ENCODE measurements at places on chromosomes 6 and 20. TPM values are rescaled to one million over a fixed set of nuclear protein-coding genes. Genes with fewer than 3 reads are reported as not detected.

DNA sequence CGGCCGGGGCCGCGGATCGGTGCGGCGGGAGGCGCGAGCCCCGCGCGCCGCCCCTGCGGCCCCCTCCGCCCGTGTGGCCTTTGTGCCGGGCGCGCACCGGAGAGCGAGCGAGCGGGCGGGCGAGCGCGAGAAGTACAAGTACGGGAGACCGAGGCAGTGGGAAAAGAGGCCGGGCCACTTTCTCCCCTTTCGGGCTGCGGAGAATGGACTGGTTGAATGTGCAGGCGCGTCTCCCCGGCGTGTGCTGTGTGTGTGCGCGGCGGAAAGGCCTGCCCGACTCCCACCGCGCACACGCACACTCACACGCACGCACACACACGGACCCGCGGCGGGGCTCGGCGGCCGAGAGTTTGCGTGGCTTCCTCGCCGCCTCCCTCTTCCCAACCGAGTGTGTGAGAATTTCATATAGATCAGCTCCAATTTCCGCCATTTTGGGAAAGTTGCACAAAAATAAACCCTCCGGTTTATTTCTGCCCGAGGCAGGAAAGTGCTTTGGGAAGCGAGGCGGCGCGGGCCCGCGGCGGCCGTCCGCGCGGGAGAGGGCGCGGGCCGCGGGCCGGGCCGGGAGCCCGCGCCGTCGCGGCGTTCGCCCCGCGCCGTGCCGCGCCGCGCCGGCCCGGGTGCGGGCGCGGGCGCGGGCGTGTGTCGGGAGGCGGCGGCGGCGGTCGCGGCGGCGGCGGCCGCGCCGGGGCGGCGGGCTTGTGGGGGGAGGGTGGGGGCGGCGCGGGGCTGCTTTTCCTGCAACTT is 1.1 kb downstream of the L3MBTL3 start:
- H3K4me1 ChIP-seq, result peaks cover 26% of the 10 kb centered on the region
- peak overlapping the region; percentile 92 for H3K27ac ChIP-seq
- H3K36me3 ChIP-seq, result peaks cover 12% of the 10 kb centered on the region
- H3K27me3 ChIP-seq, result no peaks in the 10 kb centered on the region
- peak; percentile 32 for DNase-seq

Gene TCP11
- not detected for total RNA-seq

- H3K27me3 ChIP-seq, result peaks cover 15% of the 10 kb centered on the region
- peaks cover 6% of the 10 kb centered on the region for H3K4me1 ChIP-seq
- no peak for DNase-seq
These were observed 31.3 kb downstream of the PNPLA1 start for GRCh38 chr6:36301085-36301658.

Gene WFDC10B
- not detected for total RNA-seq

Gene OPN5
- total RNA-seq, result not detected

GRCh38 chr20:5072756-5073659 is 46.8 kb downstream of the PCNA start:
- DNase-seq, result no peak
- H3K27ac ChIP-seq, result peak overlapping the region; percentile 52
- H3K4me1 ChIP-seq, result peaks cover 38% of the 10 kb centered on the region
- H3K36me3 ChIP-seq, result no peaks in the 10 kb centered on the region

Gene CYP39A1
- total RNA-seq, result not detected

Gene SKIC2
- 101 TPM for total RNA-seq

DNA sequence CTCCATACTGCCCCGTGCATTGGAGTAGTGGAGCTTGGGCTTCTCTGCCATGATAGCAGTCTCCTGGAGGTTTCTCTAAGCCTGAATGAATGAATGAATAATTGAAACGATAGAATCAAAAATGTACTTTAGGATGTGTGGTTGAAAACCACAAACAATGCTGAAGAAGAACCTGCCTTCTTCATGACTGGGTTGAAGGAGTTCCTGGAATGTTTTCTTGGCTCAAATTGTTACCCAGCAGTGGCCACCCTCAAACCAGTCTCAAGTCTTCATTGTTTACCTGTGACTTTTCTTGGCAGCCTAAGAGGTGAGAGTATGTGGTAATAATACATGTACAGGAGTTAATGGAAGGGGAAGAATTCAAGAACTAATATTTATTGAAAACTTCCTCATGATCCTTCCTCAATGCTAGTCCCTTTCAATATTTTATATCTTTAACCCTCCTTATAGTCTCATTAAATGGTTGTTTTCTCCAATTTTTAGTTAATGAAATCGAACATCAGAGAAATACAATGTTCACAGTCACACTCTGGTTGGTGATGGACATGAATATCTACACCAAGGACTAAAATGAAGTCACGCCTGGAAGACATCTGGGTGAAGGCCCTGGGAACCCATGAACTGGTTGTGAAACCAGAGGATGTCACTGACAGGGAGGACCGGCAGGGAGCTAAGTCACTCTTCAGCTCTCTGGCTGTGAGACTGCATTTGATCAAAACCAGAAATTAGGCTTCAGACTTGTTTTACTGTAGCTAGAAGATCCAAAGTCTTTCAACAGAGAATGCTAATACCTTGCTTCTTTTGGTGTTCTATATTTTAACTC is at the start of gene GSTA5:
GSTA5 (minus strand) TSS at position 51 of the 823 bp plus-strand sequence.
- peaks cover 28% of the 10 kb centered on the region for H3K27me3 ChIP-seq
- H3K27ac ChIP-seq, result no peak within 1 kb of the TSS
- H3K36me3 ChIP-seq, result no peaks in the 10 kb centered on the region
- no peaks in the 10 kb centered on the region for H3K4me1 ChIP-seq
- H3K4me3 ChIP-seq, result no peak within 1 kb of the TSS

Gene CLVS2
- not detected for total RNA-seq

Gene BCAS4
- total RNA-seq, result 7.4 TPM

Gene LAMP5
- not detected for total RNA-seq

GRCh38 chr6:3835055-3835731 is 14.0 kb upstream of the FAM50B start:
- no peaks in the 10 kb centered on the region for H3K27me3 ChIP-seq
- H3K4me1 ChIP-seq, result no peaks in the 10 kb centered on the region
- DNase-seq, result no peak
- no peaks in the 10 kb centered on the region for H3K36me3 ChIP-seq
- no peak overlapping the region for H3K27ac ChIP-seq

DNA sequence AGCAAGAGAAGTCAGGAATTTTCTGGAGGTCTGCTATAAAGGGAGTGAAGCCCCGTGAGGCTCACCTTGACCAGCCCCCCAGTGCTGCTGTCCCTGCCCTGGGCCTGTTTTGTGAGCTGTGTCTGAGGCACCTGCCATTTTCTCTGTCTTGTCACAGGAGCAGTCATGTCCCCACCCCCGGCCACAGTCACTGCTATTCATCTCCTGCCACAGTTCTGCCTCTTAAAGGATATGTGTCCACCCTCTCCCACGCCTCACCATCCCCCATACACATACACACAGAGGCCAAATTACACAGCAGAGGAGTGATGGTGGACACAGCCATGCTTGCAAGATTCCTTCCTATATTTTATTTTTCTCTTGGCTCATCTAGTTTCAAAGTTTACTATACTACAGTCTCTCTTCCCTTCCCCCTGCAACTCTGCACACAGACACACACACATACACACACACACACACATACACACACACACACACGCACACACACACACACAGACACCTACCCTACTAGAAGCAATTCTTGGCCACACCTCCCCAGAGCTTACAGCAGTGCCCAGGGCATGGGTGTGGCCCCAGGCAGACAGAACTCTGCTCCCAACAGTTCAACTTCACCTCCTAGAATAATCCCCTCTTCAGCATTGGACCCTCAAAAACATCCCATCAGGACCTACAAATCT is 68.7 kb upstream of the TAB2 start:
- H3K27ac ChIP-seq, result no peak overlapping the region
- no peak for DNase-seq

Gene CGA
- not detected for total RNA-seq

DNA sequence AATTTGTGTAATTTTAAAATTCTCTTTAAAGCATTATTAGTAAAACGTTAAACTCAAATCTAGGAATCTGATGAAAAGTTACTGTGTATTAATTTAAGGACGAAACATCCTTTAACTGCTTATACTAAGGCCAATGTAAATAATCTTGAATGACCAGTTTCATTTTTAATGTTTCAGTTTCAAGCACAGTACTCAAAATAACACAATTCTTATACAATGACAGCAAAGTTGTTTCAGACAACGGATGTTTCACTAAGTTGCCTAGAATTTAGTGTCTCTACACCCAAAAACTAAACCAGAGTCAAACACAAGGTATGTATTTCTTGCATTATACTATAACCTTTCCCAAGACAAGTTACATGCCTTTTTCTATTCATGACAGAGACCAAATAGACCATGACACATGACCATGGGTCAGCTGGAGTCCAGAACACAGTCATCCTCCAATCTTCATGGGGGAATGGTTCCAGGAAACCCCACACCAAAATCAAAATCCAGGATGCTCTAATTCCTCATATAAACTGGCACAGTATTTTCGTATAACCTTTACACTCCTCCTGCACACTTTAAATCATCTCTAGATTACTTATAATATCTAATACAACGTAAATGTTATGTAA is 7.7 kb downstream of the PHIP start:
- no peak overlapping the region for H3K27ac ChIP-seq
- peaks cover 33% of the 10 kb centered on the region for H3K36me3 ChIP-seq
- H3K27me3 ChIP-seq, result no peaks in the 10 kb centered on the region
- peaks cover 36% of the 10 kb centered on the region for H3K4me1 ChIP-seq
- H3K4me3 ChIP-seq, result no peak overlapping the region

- H3K4me3 ChIP-seq, result no peak overlapping the region
- H3K27me3 ChIP-seq, result no peaks in the 10 kb centered on the region
- H3K36me3 ChIP-seq, result no peaks in the 10 kb centered on the region
- no peak overlapping the region for H3K27ac ChIP-seq
These were observed 96.6 kb downstream of the LCA5 start for GRCh38 chr6:79440598-79440997.

GRCh38 chr6:29603930-29604329 is 19.0 kb downstream of the OR2H2 start:
- no peaks in the 10 kb centered on the region for H3K27me3 ChIP-seq
- no peak overlapping the region for H3K27ac ChIP-seq
- H3K4me3 ChIP-seq, result no peak overlapping the region
- peaks cover 8% of the 10 kb centered on the region for H3K36me3 ChIP-seq
- no peak for DNase-seq

DNA sequence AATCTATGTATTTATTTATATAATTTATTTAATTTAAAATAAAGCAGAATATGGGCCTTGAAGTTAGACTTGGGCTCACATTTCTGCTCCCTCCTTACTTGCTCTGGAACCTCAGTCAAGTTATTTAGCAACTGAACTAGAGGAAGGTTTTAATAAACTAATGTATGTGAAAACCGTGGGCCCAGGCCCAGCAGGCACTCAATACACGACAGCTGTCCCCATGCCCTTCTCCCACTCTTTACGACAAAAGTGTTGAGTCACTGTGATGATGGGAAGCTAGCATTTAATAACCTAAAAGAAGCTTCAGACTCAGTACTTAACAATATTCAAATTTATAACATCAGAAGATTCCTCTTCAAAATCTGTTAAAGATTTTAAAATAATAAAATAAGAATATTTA is 46.7 kb downstream of the SERAC1 start:
- H3K4me1 ChIP-seq, result no peaks in the 10 kb centered on the region
- H3K4me3 ChIP-seq, result no peak overlapping the region
- peaks cover 6% of the 10 kb centered on the region for H3K36me3 ChIP-seq
- no peak for DNase-seq
- no peaks in the 10 kb centered on the region for H3K27me3 ChIP-seq
- no peak overlapping the region for H3K27ac ChIP-seq

GRCh38 chr20:23568320-23568970 is at the start of gene CST9L:
Gene CST9L, minus strand, starts transcription at chr20:23568484. Its CDS starts 34 bp downstream, at chr20:23568450.
- H3K4me1 ChIP-seq, result no peaks in the 10 kb centered on the region
- no peak for DNase-seq
- H3K27ac ChIP-seq, result no peak within 1 kb of the TSS
- H3K36me3 ChIP-seq, result no peaks in the 10 kb centered on the region
- peaks cover under 1% of the 10 kb centered on the region for H3K27me3 ChIP-seq

Gene HTR1E
- total RNA-seq, result not detected

Gene CLDN20
- not detected for total RNA-seq

Gene DEFB132
- not detected for total RNA-seq

Gene MARCKS
- total RNA-seq, result not detected

Gene EIF2S2
- 84.7 TPM for total RNA-seq

DNA sequence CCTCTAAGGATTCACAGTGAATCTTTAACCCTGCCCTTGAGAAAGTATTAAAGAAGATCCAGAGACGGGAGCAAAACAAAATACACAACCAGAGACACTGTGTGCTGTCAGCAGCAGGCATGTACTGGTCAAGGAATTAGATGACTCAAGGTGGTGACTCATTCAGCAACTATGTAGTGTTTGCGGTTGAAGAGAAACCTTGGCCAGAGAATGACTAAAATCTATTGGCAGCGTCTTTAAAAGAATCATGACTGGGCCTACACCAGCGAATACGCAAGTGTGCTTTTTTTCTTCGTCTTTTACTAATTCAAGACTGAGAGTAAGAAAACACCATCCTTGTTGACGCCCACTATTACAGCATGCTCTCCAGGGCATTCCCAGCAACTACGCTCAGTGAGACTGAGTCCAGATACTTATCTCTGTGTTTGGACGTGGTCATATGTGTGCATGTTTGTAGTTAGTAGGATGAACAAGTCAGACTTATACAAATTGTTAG is 72.4 kb upstream of the BACH2 start:
- no peaks in the 10 kb centered on the region for H3K36me3 ChIP-seq
- peaks cover 25% of the 10 kb centered on the region for H3K4me1 ChIP-seq
- H3K27me3 ChIP-seq, result no peaks in the 10 kb centered on the region

Gene MTFR2
- total RNA-seq, result 23.9 TPM

Gene SRMS
- not detected for total RNA-seq

Gene THBD
- total RNA-seq, result not detected

Gene VEGFA
- 23.7 TPM for total RNA-seq

- H3K4me1 ChIP-seq, result peaks cover 27% of the 10 kb centered on the region
- H3K4me3 ChIP-seq, result no peak overlapping the region
- H3K27ac ChIP-seq, result no peak overlapping the region
- no peaks in the 10 kb centered on the region for H3K36me3 ChIP-seq
- no peak for DNase-seq
- no peaks in the 10 kb centered on the region for H3K27me3 ChIP-seq
These were observed 10.5 kb upstream of the C20orf144 start for GRCh38 chr20:33651562-33652048.

DNA sequence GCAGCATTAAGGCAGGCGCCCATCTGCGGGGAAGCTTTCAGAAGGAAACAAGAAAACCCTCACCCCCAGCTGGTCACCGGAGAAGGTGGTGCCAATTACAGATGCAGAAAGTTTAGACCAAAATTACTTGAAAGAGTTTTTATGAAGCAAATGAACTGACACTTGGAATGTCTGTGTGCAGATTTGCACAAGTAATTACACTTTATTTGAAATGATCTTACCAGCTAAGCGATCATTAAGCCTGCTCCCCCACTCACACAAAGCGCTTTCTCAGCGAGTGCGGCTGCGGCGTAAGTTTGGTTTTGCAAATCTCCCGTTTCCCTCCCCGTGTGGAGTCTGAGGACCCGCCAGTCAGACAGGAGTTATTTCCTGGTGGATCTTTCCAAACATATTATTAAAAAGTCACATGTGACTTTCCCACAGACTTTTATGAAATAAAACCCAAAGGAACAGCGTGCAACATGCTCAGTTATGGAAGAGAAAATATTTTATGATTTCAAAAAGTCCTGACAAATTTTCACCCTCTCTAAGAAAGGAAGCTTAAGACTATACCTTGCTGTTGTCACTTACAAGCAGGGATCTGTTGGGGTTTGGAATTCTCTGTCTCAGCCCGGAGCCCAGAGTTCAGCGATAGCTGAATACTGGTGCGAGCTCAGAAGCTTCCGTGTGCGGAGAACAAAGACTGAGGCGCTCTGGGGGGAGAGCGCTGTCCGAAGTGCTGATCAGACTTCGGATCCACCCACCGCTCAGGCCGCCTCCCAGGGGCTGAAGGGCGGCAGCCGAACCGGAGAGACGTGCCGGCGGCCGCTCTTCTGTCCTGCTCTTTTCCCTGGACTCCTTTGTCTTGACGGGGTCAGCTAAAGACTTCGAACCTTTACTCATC is 2.7 kb upstream of the MYT1 start:
- H3K4me3 ChIP-seq, result no peak overlapping the region
- peaks cover 35% of the 10 kb centered on the region for H3K27me3 ChIP-seq
- H3K4me1 ChIP-seq, result no peaks in the 10 kb centered on the region

All from activated CD4-positive, alpha-beta T cell treated with anti-CD3 and anti-CD28 coated beads, Interleukin-2, amount 10 ng/mL, durations not matched to agents 7 days and 5 days (primary cell).